ENCODE measurements at places on chromosomes 13 and 19.

DNA sequence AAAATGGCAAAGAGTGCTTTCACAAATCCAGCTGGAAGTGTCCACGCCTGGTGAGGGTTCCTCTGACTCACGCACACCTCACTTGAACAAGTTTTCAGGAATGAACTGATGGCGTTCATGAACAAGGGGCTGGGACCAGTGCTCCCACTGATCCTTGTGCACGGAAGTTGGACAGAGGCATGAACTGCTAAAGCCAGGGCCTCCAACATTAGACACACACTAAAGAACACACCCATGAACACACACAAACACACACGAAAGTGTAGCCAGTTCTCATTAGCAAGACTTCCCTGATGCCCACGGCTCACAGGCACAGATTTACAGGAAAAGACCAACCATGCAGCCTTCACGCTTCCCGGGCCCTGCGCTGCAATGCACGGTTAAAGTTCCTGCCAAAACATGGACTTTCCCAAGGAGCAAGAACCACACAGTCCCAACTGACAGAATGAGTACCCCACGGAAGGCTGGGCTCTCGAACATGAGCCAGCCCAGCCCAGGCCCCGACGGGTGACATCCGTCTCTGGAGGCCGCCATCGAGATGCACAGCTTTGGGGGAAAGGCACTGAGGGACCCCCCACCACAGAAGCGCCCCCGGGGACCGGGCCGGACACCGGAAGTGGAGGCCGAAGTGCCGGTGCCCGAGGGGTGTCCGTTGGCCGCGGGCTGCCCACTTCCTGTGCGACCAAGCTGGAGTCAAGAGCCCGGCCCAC lies 808 bp downstream of the DNMT1 start:
- no peak for DNase-seq

- DNase-seq = no peak
These were observed 172.7 kb upstream of the ZNF507 start for GRCh38 chr19:32172566-32173160.

GRCh38 chr13:46345398-46345797 lies 41.7 kb downstream of the RUBCNL start:
- DNase-seq = no peak

- DNase-seq = no peak
These were observed 4.5 kb downstream of the FGF9 start for GRCh38 chr13:21675095-21675991.

DNA sequence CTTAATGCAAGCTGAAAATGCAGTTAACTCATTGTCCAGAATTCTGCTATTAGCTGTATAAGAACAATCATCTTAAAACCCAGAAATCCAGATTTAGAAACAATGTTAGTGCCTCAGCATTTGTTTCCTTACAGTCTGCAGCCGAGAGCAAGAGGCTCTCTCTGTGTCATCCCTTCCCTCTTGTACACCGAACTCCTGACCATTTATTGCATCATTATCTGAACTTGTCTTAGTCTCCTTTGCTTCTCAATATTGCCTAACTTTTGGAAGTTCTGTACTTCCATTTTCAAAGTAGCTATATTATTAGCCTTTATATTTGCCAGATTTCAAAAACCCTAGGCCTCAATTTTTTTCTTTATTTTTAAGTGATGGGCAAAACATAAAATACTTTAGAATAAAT lies 27.1 kb downstream of the RNASEH2B start:
- peak; percentile 93 for DNase-seq

DNA sequence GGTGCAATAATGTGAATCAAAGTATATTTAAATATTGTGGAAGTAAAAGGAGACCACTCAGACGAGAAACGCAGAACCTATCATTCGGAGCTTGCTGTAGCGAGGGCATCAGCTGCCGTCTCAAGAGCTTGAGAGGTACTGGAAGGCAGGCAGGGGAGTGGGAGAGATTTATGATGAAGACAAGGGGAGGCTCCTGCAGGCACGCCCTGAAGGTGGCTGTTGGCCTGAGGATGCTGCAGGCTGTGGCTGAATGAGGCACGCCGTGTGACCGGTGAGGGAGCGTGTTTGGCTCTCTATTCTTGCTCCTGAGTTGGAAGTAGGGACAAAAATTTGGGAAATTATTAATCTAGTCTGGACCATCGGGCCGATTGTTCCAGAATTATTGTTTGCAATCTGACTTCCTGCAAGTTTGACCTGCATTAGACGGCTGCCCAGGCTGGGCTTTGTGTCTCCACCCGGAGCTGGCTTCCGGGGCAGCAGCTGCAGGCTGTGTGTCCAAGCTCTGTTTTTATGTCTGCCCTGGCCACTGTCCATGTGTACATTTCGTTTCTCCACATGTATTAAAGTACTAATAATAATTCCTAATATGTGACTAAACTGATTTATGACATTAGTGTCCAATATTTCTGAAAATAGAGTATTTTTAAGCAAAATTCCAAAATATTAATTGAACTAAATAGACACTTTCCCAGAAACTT lies 91.1 kb upstream of the ANKRD10 start:
- DNase-seq = no peak

DNA sequence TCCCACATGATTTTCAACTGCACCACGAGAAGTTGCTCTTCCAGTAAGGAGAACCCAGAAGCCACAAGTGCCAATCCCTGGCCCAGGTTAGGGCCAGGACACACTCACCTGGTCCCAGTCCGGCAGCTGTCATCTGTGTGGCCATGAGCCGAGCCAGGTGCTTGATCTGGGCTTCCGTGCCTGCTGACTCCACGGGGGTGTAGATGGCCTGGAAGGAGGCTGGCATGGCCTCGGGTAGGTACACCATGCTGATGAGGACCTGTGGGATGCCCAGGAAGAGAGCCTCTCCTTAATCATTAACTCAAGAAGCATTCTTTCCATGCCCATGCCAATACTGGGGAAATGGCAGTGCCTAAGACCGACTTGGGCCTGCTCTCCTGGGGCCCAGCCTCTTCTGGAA lies 19.9 kb upstream of the RSPH6A start:
- no peak for DNase-seq

DNA sequence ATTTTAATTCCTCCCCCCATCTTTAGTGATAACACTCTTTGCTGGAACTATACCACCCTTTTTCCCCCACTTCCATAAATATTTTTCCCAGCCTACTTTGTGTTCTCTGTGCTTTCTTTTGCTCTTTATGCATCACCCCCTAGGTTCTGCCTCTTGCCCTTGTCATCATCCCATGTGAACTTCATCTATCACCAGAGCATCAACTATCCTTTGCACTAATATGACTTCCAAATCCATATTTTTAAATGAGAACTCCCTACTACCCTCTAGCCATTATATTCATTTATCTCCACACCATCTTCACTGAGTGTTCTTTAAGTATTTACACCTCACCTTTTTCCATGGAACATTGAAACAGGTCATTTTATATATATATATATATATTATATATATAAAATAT lies 452.7 kb downstream of the FOXO1 start:
- DNase-seq = no peak

DNA sequence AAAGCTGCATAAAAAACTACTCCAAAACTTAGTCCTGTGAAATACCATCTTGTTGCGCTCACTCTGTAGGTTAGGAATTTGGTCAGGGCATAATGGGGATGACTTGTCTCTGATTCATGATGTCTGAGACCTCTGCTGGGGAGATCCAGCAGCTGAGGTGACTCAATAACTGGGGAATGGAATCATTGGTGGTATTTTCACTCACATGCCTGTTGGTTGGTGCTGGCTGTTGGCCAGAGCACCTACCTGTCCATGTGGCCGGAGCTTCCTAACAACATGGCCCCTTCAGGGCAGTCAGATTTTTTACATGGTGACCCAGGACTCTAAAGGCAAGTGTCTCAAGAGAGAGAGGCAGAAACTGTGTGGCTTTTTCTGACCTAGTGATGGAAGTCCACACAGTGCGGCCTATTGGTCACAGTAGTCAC lies 7.4 kb upstream of the ESD start:
- DNase-seq = no peak

DNA sequence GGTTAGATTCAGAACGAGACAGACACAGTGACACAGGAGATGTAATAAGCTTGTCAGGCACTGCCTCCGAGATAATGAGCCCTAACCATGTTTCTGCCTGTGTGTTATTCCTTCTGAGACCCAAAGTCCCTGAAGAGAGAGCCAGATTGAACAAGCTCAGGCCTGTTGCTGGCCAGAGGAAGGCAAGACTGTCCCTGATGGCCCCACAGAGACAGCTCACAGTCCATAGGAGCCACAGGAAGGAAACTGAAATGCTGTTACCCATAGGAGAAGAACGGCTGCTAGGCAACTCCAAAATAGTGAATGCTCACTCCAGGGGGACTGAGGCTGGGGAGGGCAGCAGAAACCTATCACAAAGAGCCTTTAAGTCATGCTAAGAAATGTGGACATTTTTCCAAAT lies 31.8 kb upstream of the RFXAP start:
- no peak for DNase-seq

DNA sequence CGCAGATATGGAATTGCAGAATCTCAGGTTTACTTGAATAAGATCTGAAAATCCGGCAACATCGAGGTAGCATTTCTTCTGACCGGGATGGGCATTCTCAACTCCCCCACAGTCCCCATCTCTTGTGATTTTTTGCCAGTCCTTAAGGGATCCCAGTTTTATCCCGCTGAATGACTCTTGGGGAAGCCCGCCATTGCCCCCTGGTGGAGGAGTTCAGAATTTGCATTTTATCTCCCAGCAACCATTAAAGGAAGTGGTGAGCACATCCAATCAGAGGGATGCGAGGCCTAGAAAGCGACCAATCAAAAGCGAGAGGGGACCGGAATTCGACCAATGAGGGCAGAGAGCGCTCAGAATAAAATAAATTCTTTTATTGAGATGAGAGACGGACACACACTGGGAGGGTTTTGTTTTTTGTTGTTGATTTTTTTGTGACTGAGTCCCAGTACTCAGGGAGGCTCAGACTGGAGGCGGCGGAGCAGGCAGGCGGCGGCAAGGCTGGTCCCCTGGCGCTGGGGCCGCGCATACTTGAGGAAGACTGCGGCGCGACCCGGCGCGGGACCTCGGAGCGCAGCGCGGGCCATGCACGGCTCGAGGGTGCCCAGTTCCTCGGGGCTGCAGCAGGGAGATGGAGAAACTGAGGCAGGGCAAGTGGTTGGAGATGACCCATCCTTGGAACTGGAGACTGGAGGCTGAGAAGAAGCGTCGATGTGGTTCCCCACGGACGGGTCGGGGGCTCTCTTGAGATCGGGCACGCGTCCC lies 3.9 kb upstream of the TTC9B start:
- peak; percentile 65 for DNase-seq

- no peak for DNase-seq
These were observed 13.8 kb downstream of the DNASE2 start for GRCh38 chr19:12867120-12868099.

GRCh38 chr19:42409477-42409876 lies 17.7 kb downstream of the LIPE start:
- no peak for DNase-seq

- DNase-seq = no peak
These were observed 485.1 kb downstream of the FOXO1 start for GRCh38 chr13:40181203-40181845.

- peak; percentile 71 for DNase-seq
These were observed 6.0 kb downstream of the TEKTIP1 start for GRCh38 chr19:3544742-3545668.

DNA sequence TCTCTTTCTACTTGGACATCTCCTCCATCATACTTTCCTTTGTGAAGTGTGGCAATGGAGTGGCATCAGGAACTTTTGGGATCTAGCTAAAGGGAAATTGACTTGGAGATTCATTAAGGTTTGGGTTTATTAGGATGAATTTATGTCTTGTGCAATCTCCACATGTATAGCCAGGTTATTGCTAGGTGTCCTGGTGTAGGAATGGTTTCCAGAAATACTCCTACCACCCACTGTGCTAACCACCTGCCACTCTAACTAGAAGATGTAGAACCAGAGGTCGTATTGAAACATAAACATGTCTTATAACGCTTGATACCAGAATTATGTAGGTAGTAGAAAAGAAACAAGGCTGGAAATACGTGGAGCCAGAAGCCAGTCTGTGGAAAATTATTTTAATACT lies 38.1 kb upstream of the MED4 start:
- no peak for DNase-seq

- no peak for DNase-seq
These were observed 3.1 kb upstream of the C13orf46 start for GRCh38 chr13:113976711-113977684.

Data from HL-60 (cell line).